ENCODE measurements at places on chromosomes 7 and 10.

- DNase-seq, result no peak
These were observed 604 bp upstream of the STAM start for GRCh38 chr10:17643339-17643754.

DNA sequence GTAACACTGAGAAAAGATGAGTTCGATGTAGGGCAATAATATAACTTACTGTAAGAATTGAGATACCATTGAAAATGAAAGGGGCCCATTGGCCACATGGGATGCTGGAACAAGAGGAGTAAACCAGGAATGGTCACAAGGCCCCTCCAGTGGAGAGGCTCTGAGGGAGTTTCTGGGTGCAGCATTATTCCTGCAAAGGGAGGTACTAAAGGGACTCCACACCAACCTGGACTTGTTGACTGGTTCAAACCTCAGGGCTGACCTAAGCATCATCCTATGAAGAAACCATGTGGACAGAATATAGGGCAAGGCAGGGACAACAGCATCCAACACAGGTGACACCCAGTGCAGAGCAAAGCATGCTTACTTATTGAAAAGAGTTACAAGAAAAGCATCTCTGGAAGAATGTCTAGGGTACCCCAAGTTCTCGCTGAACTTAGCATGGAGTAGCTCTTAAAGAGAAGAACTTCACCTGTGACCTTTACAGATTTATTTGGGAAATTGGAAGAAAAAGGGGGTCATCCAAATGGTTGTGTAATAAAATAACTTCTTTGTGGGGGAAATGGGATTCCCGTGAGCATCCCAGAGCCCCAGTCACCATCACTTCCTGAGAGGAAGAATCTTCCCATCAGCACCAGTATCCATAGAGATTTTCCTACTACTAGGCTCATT, 34.7 kb downstream of the PRSS2 start:
- DNase-seq, result no peak

DNA sequence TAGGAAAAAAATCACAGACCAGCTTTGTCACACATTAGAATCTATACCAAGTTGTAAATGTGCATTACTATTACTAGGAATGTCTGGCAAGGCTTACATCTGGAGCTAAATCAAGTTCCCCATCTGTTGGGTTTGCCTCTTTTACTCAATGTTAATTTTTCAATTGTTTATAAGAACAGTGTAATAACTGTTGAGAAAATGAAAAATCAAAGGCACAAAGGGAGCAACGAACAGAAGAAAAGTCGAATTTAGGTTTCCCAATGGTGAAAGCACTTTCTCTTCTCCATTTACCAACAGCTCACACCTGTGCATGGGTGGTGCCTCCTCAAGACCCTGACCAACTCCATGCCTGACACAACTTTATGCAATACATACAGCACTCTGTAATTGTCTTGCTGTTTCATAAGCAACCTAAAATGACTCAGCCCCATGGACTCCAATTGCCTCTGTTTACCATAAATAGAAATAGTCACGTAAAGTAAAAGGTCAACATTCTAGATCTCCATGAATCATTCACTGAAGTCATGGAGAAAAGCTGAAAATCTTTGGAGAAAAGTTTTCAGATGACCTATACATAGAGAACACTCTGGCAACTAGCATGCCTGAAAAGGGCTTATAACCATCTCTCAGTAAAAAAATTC, 95.5 kb upstream of the KCNIP2 start:
- DNase-seq, result no peak

GRCh38 chr7:139749545-139749944, 28.3 kb downstream of the HIPK2 start:
- no peak for DNase-seq

- DNase-seq, result no peak
These were observed 160.9 kb downstream of the LRRC4 start for GRCh38 chr7:127870231-127870907.

- no peak for DNase-seq
These were observed 34.5 kb downstream of the LHPP start for GRCh38 chr10:124496150-124496549.

DNA sequence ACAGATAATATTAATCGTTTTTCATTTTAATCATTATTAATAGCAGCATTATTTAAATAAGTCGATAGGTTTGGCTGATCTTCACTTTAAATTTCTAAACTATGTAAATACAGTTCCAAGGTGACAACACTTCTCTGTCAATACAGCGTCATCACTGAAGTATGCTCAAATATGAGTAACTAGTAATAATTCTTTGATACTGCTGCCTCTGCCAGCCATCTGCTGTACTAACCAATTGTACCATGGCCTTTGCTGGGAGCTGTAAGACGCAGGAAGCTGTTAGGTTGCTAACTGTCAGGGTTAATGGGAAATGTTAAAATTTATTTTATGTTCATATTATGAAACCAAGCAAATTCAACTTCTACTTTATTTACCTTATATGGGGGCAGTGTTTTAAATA, 1650.5 kb upstream of the LRRTM3 start:
- no peak for DNase-seq

DNA sequence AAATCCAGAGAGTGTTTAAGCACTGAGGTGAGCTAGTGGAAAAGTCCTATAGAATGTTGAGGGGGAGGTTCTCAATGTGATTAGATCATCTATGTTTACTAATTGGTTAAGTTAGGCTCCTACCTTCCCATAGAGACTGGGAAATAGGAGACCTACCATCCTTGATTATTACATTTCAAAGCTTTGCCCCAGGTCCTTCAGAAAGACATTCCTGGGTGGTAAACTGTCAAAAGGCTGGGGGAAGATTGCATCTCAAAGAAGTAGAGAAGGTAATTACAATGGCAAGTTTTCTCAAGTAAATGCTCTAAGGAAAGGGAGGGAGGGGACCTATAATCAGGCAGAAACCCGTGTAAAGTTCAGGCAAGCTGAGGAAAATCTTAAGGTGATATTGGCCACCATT, 247.8 kb upstream of the SMIM30 start:
- no peak for DNase-seq

GRCh38 chr7:28052933-28053332, 127.7 kb downstream of the JAZF1 start:
- DNase-seq, result no peak

DNA sequence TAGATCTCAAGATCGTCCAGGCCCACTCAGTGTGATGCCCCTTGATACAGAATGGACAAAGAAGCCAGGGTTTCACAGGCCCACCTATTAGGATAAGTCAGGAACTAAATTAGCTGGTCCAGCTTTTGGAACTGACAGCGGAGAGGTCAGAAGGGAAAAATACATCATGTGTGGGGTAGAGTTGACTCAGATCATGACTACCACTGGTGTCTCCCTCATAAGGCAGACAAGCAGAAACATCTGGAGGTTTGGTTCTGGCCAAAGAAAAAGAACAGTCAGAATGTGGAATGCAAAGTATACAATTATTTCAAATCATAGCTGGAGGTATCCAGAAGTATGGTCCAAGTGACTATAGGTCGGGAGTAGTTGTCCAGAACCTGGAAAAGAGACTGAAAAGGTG, 621.1 kb upstream of the CELF2 start:
- no peak for DNase-seq

- DNase-seq, result no peak
These were observed 28.7 kb downstream of the NUP42 start for GRCh38 chr7:23210506-23210905.

- no peak for DNase-seq
These were observed 3.1 kb downstream of the ZNF777 start for GRCh38 chr7:149457766-149458165.

DNA sequence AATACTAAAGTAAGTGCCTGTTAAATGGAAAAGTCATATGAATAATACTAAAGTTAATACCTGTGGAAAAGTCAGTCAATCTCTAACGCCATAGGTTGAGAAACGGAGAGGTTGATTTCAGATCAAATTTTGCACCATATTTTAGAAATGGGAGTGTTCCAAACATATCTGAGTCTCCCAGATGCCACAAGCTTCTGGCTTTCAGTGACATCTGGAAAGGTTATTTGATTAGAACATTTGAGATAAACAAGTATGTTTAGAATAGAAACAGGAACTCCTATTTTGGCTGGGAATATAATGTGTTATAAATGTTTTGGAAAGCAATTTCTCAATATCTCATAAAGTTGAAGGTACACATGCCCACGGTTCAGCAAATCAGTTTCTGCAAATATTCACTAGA, 5.8 kb downstream of the MACC1 start:
- DNase-seq, result no peak

GRCh38 chr10:43963379-43963778, 314.7 kb upstream of the ZNF32 start:
- no peak for DNase-seq

- DNase-seq, result no peak
These were observed 66.1 kb downstream of the ABCA13 start for GRCh38 chr7:48237354-48237753.

DNA sequence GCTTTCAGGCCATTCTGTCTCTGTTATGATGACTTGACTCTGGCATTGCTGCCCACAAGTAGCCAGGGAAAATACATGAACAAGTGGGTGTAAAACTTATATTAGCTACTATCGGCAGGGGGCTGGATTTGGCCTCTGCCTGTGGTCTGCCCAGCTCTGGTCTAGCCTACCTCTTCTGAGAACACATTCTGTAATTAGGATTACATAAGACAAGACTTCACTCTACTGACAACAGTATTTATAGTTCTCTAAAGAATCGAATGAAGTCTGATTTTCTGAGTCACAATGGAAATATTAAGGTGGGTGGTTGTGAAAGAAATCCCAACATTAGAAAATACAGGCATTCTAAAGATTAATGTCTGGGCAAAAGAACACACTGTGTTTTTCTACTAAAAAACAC, 55.5 kb downstream of the DLD start:
- DNase-seq, result no peak

DNA sequence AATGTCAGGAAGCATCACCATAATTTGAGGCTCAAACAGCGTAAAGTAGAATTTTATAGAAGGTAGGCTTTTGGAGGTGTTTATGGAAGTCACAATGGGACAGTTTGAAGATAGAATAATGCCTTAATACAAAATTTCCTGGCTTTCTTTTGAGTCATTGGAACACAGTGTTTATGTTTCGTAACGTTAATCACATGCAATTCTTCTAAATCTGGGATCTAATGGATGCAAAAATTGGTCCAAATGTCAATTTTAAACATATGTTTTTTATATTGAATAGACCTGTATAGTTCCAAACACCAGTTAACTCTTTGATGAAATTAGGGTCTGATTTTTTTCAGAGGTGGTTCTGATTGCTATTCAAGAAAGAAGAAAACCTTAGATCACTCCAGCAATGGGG, 86.5 kb upstream of the HPS1 start:
- DNase-seq, result no peak

- peak; percentile 41 for DNase-seq
These were observed 8.0 kb downstream of the CALHM3 start for GRCh38 chr10:103470761-103471653.

DNA sequence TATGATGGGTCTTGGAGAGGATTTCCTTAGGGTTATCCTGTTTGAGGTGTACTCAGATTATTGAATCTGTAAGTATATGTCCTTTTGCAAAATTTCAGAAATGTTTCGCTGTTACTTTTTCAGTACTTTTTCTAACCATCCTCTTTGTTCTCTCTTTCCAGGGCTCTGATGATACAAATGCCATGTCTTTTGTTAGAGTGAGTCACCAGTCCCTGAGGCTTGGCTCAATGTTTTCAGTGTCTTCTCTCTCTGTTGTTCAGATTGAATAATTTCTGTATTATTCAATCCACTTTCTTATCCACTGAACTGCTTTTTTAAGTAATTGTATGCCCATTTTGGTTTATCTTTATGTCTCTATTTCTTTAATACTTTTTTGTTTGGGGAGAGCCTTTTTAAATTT, 449.4 kb downstream of the TNS3 start:
- DNase-seq, result no peak
